ENCODE measurements at places on chromosomes 5 and 9. TPM values are rescaled to one million over a fixed set of nuclear protein-coding genes. Genes with fewer than 3 reads are reported as not detected.

DNA sequence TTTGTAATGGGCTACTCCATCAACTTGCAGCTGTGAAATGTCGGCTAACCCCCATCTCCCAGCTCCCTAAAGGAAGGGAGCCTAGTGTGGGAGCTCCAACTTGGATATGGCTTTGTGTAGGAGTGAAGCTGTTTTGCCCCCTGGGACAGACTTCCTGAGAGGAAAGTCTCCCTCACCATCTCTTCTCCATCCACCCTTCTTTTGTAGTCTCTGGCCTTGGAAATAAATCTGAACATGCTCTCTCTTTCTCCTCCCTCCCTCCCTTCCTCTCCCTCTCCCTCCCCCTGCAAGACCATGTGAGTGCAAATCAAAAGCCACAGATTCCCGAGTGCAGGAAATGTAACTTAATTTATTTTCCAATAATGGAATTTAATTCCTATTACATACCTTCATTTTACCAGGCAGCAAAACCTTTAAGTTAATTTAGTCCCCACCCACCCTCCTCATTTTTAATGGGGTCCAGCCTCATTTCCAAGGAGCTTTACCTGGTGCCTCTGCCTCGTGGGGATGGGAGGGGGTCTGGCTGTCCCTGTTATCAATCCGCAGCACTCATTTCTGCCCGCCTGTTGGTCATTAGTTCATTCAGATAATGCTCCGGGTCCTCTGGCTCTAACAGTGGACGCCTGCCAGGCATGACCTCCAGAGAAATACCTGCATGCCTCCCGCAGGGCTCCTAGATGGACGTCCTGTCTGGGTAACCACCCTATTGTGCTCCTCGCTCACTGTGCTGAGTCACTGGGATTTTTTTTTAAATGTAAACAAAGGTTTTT is 122.9 kb upstream of the TAF11L2 start:
- no peaks in the 10 kb centered on the region for H3K36me3 ChIP-seq
- no peaks in the 10 kb centered on the region for H3K27me3 ChIP-seq
- no peak for DNase-seq

GRCh38 chr9:127049044-127049443 is 73.4 kb downstream of the ANGPTL2 start:
- H3K36me3 ChIP-seq: peaks cover 4% of the 10 kb centered on the region
- peaks cover 6% of the 10 kb centered on the region for H3K27me3 ChIP-seq

DNA sequence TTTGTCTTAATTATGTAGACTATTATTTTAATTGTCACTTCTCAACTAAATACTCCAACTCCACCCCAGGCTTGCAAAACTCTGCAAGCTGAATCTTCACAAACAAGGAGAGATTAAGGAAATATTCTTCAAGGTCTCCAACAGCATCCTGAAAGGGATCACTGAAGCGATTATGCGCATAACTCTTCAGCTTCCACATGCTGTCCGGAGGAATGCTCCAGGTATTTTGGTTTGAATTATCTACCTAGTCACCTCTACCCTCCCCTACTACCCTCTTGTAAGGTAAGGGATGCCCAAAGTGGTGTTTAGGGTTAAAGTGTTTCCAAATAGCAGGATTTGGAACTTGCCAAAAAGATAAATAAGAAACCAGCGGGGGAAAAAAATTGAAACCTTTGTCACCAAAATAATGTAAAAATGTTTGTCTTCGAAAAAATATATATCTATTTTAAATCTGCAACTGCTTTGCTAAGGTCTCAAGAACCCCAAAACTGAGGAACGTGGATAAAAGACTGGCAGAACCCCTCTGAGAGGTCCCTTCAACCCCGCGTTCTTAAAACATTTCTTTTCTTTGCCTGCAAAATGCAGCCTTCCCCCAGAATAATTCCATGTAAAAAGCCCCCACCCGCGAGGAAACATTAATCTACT is 11.6 kb downstream of the PTCH1 start:
- peaks cover 34% of the 10 kb centered on the region for H3K4me1 ChIP-seq
- peak overlapping the region; percentile 79 for H3K4me3 ChIP-seq
- DNase-seq: no peak

GRCh38 chr5:64939772-64940510 is 171.2 kb downstream of the CWC27 start:
- H3K27ac ChIP-seq: no peak overlapping the region
- DNase-seq: no peak
- peaks cover 6% of the 10 kb centered on the region for H3K36me3 ChIP-seq
- H3K4me3 ChIP-seq: no peak overlapping the region
- no peaks in the 10 kb centered on the region for H3K4me1 ChIP-seq

DNA sequence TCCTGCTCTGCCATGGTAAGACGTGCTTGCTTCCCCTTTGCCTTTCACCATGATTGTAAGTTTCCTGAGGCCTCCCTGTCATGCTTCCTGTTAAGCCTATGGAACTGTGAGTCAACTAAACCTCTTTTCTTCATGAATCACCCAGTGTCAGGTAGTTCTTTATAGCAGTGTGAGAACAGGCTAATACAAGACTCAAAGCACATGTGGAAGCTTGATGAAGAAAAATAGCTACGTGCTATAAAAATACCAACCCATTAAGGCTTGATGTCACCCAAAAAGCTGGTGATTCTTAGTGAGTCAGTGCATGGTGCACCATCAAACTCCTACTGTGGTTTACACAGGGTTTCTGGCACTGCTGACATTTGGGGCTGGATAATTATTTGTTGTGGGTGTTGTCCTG is 332.2 kb downstream of the TMEM167A start:
- H3K4me1 ChIP-seq: peaks cover 18% of the 10 kb centered on the region
- no peaks in the 10 kb centered on the region for H3K36me3 ChIP-seq
- DNase-seq: no peak
- H3K27me3 ChIP-seq: peaks cover 5% of the 10 kb centered on the region

DNA sequence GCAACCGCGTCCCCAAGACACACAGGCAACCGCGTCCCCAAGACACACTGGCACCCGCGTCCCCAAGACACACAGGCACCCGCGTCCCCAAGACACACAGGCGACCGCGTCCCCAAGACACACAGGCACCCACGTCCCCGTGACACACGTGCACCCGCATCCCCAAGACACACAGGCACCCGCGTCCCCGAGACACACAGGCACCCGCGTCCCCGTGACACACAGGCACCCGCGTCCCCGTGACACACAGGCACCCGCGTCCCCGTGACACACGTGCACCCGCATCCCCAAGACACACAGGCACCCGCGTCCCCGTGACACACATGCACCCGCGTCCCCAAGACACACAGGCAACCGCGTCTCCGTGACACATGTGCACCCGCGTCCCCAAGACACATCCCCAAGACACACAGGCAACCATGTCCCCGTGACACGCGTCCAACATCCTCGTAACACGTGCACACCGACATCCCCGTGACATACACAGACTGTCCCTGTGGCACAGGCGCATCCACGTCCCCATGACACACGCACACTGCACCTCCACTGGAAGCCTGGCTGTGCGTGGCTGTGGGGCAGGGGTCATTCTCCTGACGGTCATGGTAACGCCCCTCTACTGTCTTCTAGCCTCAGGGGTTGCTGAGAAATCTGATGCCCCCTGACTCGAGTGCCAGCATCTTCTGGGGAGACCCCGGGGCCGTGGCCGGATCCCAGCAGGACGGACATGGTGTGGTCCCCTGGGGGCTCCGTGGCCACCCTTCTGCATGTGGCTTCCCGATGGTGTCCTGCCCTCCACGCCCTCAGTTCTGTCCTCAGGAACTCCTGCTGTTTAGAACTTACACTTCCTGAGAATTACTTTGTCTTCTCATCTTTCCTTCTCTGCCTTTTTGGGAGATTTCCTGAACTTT is 24.1 kb downstream of the EXD3 start:
- H3K4me1 ChIP-seq: no peaks in the 10 kb centered on the region
- H3K36me3 ChIP-seq: no peaks in the 10 kb centered on the region
- H3K27ac ChIP-seq: no peak overlapping the region
- no peak overlapping the region for H3K4me3 ChIP-seq
- no peak for DNase-seq

DNA sequence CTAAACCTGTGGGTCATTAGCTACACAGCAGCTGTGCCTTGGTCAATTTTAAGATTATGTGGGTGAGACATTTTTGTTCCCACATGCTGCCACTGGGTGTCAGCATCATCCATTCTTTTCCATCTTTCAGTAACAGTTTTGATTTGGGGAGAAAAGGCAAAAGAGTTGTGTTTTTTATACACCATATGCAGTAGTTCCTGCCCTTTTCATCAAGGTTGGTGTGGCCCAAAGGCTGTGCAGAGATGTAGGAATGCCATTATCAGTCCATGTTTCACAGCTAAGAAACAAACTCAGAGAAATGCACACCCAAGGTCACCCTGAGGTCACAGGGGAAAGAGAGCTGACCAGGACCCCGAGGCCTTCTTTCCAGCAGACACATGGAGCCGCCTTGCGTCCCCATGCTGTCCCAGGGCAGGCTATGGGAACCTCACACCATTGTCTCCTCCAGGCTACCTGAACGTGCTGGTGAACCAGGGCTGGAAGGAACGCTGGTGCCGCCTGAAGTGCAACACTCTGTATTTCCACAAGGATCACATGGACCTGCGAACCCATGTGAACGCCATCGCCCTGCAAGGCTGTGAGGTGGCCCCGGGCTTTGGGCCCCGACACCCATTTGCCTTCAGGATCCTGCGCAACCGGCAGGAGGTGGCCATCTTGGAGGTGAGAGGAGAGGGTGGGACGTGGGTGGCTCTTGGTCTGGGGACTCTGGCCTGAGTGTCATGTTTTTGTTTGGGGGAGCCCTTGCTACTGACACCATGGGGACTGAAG is 27.8 kb upstream of the GRPEL2 start:
- H3K4me1 ChIP-seq: no peaks in the 10 kb centered on the region
- H3K36me3 ChIP-seq: no peaks in the 10 kb centered on the region
- no peak overlapping the region for H3K4me3 ChIP-seq
- DNase-seq: no peak
- H3K27me3 ChIP-seq: no peaks in the 10 kb centered on the region
- H3K27ac ChIP-seq: no peak overlapping the region

GRCh38 chr9:93329629-93330280 is 121.7 kb upstream of the FAM120A start:
- DNase-seq: no peak
- H3K4me3 ChIP-seq: no peak overlapping the region
- no peak overlapping the region for H3K27ac ChIP-seq
- no peaks in the 10 kb centered on the region for H3K36me3 ChIP-seq
- peaks cover 12% of the 10 kb centered on the region for H3K27me3 ChIP-seq

- no peak overlapping the region for H3K4me3 ChIP-seq
- peaks cover 38% of the 10 kb centered on the region for H3K27me3 ChIP-seq
- H3K36me3 ChIP-seq: no peaks in the 10 kb centered on the region
- no peak for DNase-seq
Measured at GRCh38 chr9:32787816-32788215, 4.5 kb downstream of the TMEM215 start.

- H3K27ac ChIP-seq: no peak overlapping the region
- H3K27me3 ChIP-seq: no peaks in the 10 kb centered on the region
- no peaks in the 10 kb centered on the region for H3K36me3 ChIP-seq
- no peaks in the 10 kb centered on the region for H3K4me1 ChIP-seq
Measured at GRCh38 chr5:96194593-96194992, 232.9 kb upstream of the ELL2 start.

The OR13F1 gene
- total RNA-seq: not detected

The ANKRD31 gene
- total RNA-seq: 0.36 TPM

DNA sequence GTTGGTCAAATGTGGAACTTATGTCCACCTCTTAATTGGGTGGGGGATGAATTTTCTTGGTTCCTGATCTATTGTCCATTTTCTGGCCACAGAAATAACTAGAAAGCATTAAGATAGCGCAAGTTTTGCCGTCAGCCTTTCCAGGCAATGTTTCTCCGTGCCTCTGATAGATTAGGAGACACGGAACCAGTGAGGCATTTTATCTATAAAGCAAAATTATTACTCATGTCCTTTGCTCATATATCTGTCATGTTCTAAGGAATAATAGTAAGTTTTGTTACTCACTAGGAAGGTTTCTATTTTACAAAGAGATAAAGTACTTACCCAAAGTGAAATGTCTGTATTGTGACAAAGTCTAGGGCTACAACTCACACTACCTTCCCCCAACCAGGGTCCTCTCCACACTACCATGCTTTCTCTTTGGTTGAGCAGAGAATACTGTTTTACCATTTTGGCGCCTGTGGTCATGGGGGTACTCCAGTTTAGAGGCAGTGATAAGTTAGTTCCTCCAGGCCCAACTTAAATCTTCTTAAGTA is 19.9 kb upstream of the IL9 start:
- H3K36me3 ChIP-seq: no peaks in the 10 kb centered on the region
- H3K4me3 ChIP-seq: no peak overlapping the region
- no peak overlapping the region for H3K27ac ChIP-seq
- no peaks in the 10 kb centered on the region for H3K4me1 ChIP-seq

- no peaks in the 10 kb centered on the region for H3K27me3 ChIP-seq
- H3K36me3 ChIP-seq: no peaks in the 10 kb centered on the region
- no peaks in the 10 kb centered on the region for H3K4me1 ChIP-seq
- no peak overlapping the region for H3K4me3 ChIP-seq
- H3K27ac ChIP-seq: no peak overlapping the region
Measured at GRCh38 chr5:120016717-120017382, 387.5 kb downstream of the FAM170A start.

GRCh38 chr9:4375424-4376200 is 75.7 kb upstream of the GLIS3 start:
- no peak for DNase-seq
- no peaks in the 10 kb centered on the region for H3K4me1 ChIP-seq
- no peaks in the 10 kb centered on the region for H3K36me3 ChIP-seq
- no peak overlapping the region for H3K4me3 ChIP-seq
- no peak overlapping the region for H3K27ac ChIP-seq

The CEL gene
- 1.8 TPM for total RNA-seq

DNA sequence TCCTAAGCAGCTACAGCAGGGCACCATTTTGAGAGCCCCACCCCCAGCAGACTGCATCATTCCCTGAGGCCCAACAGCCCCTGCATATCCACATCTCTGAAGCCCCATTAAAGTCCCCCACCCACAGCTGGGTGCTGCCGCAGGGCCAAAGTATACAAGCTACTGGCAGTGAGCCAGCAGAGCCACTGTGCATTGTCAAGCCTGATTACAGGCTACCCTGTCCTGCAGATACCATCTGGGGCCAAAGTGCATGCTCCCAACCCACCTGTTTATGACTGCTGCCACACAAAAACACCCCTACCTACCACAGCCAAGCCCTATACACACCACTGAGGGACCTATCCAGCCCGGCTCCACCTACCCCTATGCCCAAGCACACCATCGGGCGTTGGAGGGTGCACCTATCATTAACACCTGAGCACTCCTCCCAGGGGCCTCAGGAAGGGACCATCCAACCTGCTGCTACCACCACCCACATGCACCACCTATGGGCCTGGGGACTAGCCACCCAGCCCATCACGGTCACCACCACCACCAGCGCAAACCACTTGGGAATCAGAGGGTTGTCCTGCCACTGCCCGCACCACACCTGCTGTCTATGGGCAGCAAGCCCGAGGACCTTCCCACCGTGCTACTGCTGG is 105.0 kb downstream of the PLPP1 start:
- no peak for DNase-seq
- peak overlapping the region; percentile 19 for H3K27ac ChIP-seq
- H3K4me1 ChIP-seq: peaks cover 3% of the 10 kb centered on the region

The CFAP157 gene
- total RNA-seq: 0.20 TPM

The FAM200C gene
- 0.65 TPM for total RNA-seq

DNA sequence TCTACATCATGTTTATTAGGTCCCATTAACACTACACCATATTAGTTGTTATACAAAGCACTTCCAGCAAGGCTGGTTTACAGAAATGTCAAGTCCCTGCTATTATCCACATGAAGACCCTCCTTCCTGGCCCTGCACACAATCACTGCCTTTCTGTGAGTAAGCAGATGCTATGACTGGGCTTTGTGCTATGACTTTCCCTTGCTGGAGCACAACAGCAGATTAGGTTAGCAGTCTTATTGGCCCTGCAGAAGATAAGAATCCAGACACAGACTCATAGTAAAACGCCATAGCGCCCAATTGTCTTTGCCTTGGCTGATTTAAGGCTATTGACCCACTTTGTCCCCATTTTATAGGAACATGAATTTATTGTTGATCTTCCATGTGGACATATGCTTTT is 228.9 kb upstream of the ACTBL2 start:
- no peak overlapping the region for H3K4me3 ChIP-seq
- no peaks in the 10 kb centered on the region for H3K36me3 ChIP-seq
- no peak overlapping the region for H3K27ac ChIP-seq
- no peaks in the 10 kb centered on the region for H3K27me3 ChIP-seq
